ENCODE measurements at places on chromosomes 1 and 21.

- no peak for DNase-seq
Observed at GRCh38 chr1:63967901-63968300, 194.1 kb downstream of the ROR1 start.

GRCh38 chr1:193580419-193580818 is 394.0 kb upstream of the B3GALT2 start:
- DNase-seq = no peak

GRCh38 chr1:30242722-30243457 is 480.5 kb downstream of the MATN1 start:
- no peak for DNase-seq

- no peak for DNase-seq
Observed at GRCh38 chr21:27057997-27058396, 91.1 kb upstream of the ADAMTS5 start.

DNA sequence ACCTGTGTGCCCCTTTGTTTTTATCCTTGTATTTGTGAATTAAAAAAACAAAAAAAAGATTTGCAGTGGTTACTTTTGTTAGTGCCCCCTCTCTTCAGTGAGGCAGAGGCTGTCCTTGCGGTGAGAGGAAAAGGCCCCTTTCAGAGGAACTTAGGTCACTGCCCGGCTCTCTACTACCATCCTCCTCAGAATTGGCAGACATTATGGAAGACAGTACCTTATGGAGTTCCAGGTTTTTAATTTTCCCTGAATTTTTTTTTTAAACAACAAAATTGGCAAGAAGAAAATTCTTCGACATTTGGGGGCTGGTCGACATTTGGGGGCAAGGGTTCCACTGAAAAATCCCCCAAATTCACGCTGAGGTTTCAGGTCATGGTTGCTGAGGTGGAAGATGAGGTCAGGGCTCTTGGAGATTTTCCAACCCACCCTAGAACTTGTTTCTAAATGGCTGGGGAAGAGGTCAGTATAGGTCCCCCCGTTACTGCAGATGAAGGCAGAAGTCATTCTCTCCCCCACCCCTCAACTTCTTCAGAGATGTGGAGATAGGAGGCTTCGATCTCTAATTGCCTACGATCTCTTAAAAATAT is 5.3 kb downstream of the RXFP4 start:
- no peak for DNase-seq

DNA sequence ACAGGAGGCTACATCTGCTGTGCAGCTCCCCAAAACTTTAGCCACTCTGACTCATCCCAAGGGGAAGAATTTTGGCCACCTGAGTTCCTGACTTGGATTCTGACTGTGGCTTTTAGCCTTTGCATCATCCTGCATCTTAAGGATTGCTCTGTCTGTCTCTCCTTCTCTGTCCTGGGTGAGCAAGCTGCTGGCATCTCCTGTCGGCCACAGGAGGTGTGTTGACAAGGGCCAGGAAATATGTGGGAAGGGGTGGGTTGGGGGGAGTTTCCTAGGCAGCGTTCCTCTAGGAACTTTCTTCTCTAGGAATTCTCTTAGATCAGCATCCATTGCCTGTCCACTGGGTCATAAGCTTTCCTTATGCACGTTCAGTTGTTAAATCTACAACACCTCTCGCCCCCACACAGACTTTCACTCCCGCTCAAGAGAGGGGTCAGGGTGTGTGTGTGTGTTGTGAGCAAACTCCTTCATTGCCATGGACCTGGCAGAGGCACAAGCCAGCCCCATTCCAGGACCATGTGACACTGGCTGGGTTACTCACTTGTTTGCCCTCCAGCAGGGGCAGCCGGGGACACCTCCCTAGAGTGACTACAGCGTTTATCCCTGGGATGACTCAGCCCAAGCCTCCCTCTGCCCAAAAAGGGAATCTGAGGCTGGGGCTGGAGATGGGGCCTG is 145.0 kb upstream of the DUSP10 start:
- DNase-seq = peak; percentile 71

DNA sequence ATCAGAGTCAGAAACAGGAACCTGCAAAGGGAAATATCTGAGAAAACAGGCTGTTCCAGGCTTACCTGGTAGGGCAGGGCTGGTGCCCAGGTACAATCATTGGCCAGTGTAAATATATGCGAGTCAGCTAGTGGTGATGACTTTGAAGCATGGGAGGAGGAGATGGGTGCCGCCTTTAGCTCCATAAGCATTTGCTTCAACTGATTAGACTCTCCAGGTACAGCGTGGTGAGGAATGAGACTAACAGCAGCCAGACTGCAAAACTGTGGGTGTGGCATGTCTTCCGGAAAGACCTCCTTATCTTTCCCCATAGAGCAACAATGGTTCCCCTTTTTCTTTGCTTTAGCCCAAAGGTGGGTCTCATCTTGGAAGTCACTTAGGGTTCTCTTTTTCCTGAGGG is 137.2 kb downstream of the LRIG2 start:
- no peak for DNase-seq

DNA sequence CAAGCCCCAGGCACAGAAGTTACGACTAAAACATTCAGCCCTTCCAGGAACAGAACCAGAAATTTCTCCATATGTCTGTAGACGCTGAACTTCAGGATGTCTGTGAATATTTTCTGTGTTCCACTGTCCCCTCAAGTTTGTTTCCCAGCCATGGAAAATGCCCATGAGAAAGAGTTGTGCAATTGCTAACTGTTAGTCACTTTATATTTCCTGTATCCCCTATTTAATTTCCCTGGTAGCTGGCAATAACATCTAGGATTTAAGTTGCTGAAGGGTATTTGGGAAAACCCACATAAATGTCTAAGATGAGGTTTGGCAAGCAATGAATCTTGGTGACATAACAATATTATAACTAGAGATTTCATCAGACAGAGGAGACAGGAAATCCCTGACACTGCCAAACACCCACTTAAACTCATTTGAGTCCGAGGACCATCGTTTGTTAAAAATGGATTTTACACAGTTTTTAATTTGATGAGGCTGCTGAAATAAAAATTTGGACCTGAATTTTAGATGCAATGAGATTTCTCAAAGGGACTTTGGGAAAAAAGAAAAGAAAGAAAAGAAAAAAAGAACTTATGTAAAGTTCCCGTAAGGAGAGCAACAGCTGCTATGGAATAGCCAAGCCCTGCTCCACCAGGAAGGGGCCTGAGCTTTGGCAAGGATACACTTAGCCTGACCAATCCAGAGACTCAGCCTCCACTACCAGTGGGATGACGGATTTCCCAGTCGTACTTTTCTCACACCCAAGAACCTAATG is 21.8 kb upstream of the ERRFI1 start:
- DNase-seq = peak; percentile 73

GRCh38 chr1:157948312-157949073 is 45.0 kb upstream of the KIRREL1 start:
- no peak for DNase-seq

DNA sequence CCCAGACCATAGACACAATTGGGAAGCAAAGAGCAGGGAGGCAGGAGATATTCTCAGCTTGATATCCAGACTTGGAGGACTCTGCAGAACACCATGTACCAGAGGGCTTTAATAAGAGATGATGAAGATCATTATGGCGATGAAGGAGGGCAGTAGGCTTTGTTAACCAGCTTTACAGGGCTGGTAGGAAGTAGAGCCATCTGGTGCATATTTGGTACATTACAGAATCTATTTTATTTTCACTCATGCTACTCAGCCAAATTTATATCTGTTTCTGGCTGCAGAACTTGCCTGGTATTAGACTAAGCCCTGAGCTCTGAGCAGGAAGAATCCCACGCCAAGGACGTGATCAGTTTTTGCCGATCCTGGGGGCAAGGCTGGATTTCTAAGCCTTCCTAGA is 61.8 kb upstream of the SYT6 start:
- no peak for DNase-seq

- no peak for DNase-seq
Observed at GRCh38 chr21:34771512-34772028, 102.8 kb downstream of the CLIC6 start.

GRCh38 chr21:15776818-15777217 is 47.0 kb downstream of the USP25 start:
- DNase-seq = no peak

DNA sequence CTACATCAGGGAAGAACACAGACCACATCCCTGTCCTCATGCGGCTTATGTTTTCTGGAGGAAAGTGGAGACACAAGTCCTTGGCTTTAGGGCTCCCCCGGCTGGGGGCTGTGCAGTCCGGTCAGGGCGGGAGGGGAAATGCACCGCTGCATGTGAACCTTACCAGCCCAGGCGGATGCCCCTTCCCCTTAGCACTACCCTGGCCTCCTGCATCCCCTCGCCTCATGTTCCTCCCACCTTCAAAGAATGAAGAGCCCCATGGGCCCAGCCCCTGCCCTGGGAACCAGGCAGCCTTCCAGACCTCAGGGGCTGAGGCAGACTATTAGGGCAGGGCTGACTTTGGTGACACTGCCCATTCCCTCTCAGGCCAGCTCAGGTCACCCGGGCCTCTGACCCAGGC is 45.5 kb downstream of the TNNT2 start:
- no peak for DNase-seq

DNA sequence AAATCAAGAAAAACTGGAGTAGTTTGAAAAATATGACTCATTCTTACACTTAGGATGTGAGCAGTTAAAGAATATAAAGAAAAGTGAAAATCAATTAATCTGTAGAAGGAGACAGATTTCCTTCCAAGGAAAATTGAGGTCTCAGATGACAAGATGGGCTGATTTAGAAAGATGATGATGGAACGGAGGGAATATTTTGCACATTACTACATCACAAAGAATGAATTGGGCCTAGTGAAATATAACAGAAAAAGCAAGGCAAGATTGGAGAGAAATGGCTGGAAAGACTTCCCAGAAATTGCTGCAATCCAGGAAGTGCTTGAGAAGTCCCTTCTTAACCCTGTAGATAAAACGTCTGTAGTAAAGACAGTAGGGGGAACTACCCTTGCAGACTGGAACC is 169.1 kb upstream of the SYT6 start:
- no peak for DNase-seq

- no peak for DNase-seq
Observed at GRCh38 chr1:245059806-245060424, 94.9 kb upstream of the KIF26B start.

GRCh38 chr1:6459850-6460265 is 6.1 kb downstream of the TNFRSF25 start:
- DNase-seq = no peak

DNA sequence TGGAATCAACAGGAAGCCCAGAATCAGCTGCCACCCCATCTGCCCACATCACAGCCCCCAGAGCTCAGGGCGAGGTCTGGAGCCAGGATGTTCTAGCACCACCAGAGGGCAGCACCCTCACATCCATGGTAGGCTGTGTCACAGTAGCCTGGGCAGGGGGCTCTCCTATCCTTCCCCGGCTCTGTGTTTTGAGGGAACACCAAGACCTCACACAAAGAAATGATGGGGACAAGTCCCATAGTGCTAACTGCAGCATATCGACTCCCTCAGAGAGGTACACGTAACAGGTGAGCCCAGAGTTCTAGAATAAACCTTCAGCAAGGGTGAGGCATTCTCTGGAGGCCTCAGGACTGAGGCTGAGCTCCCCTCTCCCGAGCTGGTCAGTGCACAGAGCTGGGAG is 2.3 kb upstream of the KCNC4 start:
- DNase-seq = no peak

- no peak for DNase-seq
Observed at GRCh38 chr1:16164213-16165072, 8.6 kb upstream of the EPHA2 start.

DNA sequence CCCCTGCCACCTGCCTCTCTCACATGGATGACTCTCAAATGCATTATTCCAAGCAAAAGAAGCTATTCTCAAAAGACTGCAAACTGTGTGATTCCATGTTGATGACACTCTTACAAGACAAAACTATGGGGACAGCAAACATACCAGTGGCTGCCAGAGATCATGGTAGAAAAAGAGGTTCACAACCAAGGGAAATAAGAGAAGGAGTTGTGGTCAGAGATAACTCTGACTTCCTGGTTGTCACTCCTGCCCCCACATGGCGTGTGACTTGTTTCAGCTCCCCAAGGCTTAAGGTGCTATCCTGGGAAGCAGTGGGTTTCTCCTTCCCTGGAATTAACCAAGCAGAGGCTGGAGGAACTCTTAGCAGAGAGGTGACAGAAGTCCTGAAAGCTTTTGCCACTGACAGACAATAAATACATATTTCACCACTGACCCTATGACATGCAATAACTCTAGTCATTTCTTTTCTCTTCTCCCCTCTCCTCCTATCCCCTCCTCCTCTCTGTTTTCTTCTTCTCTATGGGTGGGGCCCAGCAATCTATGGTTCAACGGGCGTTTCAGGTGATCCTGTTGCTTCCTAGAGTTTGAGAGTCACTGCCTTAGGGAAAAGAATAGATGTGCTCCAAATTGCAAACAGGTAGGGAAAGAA is 185.1 kb downstream of the FCRL5 start:
- DNase-seq = no peak

DNA sequence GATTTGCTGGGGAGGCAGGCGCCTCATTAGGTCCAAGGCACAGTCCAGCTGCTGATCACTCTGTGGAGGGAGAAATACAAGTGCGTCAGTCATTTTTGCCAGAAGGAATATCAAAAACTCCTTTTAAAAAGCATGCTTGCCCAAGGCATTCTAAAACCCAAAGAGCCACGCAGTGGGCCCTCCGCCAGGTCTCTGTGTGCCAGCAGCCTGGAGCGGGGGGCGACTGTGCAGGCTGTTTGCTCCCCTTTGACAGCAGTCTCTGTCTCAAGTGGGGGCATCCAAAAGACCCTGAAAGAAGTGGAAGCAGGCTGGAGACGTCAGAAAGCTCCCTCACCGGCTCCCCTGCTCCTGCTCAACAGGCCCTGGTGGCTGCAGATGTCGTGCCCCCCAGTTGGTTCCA is 65.6 kb downstream of the CAPZB start:
- no peak for DNase-seq

GRCh38 chr1:53316766-53317581 is 10.9 kb downstream of the LRP8 start:
- DNase-seq = no peak

DNA sequence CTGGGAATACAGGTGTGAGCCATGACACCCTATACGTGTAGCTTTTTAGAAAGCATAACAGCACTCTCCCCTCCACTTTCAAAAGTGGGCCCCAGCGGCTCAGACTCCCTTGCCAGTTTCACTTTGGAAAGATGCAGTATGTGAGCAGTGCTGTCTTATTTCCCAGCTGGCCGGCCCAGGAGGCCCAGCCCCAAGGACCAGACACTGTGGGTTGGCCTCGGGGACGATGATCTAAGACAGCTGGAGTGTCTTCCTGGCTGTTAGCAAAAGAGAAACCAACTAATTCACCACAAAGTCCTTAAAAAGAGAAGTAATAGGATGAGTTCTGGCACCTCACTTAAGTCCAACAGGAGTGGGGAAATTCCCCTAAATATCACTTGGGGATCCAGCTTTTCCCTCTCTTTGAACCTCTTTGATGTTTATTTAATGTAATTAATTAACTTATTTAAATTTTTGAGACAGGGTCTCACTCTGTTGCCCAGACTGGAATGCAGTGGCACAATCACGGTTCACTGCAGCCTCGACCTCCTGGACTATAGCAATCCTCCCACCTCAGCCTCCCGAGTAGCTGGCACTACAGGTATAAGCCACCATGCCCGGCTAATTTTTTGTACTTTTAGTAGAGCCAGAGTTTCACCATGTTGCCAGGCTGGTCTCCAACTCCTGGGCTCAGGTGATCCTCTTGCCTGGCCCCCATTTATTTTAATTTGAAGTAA is 17.6 kb upstream of the CLIC4 start:
- DNase-seq = no peak
